ENCODE measurements at places on chromosomes 1 and 21. TPM values are rescaled to one million over a fixed set of nuclear protein-coding genes. Genes with fewer than 3 reads are reported as not detected.

KIF2C gene
- total RNA-seq = 1.7 TPM

TMEM269 gene
- total RNA-seq = not detected

- no peak for DNase-seq
Measured at GRCh38 chr21:45186709-45187108, 101.0 kb downstream of the POFUT2 start.

- DNase-seq = no peak
Measured at GRCh38 chr1:22531251-22531650, 32.0 kb upstream of the EPHA8 start.

DNA sequence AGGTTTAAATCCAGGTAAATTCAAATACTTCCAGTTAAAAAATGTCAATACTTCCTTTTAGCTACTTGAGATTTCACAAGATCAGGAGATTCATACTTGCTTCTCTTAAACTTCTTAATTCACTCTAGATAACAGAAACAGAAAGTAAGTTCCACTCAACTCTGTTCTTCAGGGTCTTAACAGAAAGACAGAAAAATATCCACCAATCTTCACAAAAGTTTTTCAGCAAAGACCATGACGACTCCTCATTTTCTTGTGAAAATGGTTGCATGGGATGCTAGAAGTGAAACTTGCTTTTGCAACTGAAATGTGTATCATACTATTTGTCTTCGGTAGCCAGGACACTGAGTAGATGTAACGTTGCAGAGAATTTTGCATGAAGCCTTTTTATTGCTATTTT, 12.3 kb upstream of the LRRC8C start:
- DNase-seq = no peak

DNA sequence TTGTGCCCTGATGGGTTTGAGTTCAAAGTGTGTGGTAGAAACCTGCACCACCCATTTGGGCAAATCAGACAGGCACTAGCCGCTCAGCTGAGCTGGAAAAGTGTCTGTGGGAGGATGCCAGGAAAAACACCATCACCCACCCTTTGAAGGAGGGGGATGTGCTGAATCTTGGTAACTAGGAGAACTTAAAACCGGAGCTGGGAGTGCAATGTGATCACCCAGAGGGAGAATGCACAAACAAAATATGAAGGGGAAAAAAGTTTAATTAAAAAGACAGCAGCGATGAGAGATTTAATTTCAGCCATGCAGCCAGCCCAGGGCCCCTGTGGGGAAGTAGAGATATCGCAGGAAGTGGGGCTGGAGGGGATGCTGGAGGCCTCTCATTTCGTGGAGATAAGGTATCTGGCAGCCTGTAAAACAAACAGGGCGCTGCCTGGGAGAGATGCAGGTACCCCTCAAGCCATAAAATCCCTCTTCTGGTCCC, 86.8 kb upstream of the BCAR3 start:
- no peak for DNase-seq

TSTD1 gene
- total RNA-seq = 40.9 TPM

GUCA2B gene
- total RNA-seq = not detected

GRCh38 chr1:228414511-228415211, 2.0 kb downstream of the TRIM17 start:
- DNase-seq = no peak

SPRR2A gene
- not detected for total RNA-seq

DNA sequence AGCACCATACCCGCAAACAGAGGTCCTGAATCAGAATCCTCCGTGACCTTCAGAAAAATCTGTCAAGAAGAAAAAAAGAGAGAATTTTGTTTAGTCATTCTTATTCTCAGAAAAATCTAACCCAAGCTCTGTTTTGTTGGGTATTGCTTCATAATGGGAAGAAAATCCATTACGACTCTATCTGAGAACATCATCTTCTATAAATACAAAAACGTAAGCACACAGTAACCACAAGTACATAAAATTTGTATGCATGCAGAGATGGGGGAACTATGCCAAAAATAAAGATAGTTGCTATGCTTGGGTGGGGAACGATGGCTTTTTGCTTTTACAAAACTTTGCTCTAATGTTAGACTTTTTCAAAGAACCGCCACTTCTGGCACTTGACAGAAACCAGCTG, 84.2 kb downstream of the ABCA4 start:
- DNase-seq = peak; percentile 94
